ENCODE measurements at places on chromosomes 7 and 10.

DNA sequence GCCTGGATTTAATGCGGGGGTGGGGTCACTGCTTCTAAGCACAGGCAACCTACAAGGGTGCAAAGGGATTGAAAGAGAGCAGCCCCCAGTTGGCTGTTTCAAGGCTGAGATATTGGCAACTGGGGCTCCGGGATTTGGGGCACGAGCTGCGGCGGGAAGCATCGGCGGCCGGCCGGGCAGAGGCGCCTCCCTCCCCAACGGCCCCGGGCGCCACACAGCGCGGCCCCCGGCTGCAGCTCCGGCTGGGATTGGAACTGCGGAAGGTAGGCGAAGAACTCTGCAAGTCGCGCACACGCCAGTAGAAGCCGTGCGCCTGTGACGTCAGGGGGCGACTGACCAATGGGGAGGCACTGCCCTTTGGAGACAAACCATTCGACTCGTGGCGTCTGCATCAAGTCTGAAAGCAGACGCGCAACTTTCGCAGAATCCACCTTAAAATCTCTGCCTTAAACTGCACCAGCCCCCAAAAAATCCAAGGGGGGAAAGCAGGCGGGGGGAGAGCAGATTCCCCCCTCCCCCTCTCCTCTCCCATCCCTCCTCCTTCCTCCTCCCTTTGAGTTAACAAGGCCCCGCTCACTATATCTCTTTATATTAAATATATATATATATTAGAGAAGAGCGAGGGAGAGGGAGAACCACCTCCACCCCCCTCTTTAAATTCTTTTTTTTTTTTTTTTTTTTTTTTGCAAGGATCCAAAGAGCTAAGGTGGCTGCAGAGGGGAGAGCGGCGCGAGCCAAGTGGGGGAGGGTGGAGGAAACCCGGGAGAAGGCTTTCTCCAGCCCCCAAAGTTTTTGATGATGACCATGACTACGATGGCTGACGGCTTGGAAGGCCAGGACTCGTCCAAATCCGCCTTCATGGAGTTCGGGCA lies at the start of gene DLX6:
Gene DLX6, plus strand, starts transcription at position 371 of the 872 bp plus-strand sequence. Its CDS starts 425 bp downstream, at position 796.
- peak; percentile 84 for DNase-seq

- DNase-seq: no peak
These were observed 17.4 kb downstream of the DLG5 start for GRCh38 chr10:77909021-77909748.

GRCh38 chr7:102413091-102413490 lies 16.9 kb downstream of the PRKRIP1 start:
- DNase-seq: no peak

- no peak for DNase-seq
These were observed 105.1 kb downstream of the GATA3 start for GRCh38 chr10:8159341-8160165.

DNA sequence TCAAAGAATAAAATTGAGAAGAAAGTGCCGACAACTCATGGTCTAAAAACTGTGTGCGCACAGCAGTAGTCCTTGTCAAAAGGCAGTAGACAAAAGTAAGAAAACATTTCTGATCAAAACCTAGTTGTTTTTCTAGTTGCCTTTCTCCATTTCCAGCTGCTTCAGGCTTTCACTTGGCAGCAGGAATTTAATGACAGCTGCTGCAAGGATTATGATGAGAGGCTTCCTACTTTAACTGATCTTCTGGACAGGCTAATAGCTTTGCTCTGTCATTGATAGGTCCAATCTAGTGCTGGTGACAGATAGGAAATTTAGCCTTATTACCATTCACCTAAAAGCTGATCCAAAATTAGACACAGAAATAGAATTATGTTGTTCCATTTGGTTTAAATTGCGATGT lies 110.7 kb upstream of the SEMA3C start:
- no peak for DNase-seq

- DNase-seq: no peak
These were observed 745.2 kb downstream of the AUTS2 start for GRCh38 chr7:70343519-70343918.

DNA sequence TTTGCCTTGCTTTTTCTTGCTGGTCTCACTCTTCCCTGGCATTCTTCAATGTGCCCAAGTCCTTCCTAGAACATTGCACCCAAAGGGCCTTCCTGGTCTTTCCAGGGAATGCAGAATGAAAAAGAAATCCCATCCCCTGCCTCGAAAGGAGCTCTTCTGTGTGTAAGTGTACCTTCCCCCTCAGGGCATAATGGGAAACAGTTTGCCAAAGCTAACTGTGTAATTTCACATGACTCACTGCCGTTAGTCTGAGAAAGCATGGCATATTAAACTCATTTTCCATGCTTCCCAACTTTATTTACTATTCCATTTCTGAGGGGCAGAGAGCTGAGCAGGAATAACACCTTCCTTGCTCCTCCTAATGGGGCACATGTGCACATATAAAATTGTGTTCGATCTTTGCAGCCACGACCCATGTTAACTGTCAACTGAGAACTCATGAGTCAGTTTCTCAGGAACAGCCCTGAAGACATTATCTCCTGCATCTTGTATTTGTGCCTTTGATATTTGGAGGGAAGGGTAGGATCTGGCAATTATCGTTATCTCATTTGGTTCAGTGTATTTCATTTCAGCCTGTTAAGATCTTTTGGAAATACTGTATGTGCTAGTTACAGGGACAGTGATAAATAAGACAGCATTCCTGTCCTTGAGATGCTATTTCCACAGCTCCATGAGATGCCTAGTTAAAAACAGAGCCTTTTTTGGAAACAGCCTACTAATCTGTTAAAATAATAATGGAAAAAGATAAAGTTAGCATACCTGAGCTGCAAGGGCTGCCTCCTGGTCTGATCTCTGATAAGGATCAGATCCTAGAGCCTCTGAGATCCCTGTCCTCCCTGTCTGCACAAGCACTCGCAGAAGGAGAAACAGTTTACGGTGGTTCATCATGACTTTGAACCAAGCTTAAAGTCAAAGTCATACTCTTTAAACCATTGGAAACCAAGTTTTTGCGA lies 42.3 kb downstream of the IKZF1 start:
- DNase-seq: no peak

DNA sequence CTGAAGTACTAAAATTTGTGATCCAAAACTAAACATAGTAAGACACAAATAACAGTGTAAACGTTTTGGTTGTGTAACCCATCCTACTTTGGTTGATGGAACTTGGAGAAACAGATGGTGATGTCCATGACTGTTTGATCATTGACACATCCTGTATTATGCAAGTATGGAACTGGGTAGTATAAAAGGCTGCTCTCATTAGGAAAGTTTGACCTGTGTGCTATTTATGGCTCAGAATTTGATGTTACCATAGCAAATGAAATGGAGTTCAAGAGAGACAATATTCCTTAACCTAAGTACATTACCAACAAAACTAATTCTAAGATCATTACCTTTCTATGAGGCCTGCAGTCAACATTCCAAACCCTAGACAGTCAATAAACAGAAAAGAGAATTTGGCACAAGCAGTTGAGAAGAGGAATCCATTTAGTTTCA lies 39.9 kb downstream of the DKK1 start:
- DNase-seq: no peak

DNA sequence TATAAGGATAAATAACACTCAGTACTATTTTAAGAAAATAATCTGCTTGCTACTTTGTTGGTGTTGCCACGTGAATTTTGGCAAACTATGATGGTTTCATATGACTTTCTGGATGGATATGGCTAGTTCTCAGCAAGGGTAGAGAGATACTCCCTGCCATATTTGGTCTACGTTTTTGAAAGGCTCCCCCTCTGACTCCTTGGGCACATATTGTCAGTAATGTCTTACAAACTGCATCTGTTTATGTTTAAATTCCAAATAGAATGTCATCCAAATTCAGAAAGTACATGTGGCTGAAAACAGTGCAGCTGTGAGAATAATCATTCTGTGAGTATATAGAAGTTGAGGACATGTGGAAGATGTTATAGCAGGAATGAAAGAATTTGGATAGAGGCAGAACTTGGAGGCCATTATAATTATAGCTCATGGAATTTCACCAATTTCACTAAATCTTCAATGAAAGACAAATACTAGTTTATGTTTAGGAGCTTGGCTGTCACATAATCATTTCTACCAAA lies 107.8 kb downstream of the SRI start:
- no peak for DNase-seq

DNA sequence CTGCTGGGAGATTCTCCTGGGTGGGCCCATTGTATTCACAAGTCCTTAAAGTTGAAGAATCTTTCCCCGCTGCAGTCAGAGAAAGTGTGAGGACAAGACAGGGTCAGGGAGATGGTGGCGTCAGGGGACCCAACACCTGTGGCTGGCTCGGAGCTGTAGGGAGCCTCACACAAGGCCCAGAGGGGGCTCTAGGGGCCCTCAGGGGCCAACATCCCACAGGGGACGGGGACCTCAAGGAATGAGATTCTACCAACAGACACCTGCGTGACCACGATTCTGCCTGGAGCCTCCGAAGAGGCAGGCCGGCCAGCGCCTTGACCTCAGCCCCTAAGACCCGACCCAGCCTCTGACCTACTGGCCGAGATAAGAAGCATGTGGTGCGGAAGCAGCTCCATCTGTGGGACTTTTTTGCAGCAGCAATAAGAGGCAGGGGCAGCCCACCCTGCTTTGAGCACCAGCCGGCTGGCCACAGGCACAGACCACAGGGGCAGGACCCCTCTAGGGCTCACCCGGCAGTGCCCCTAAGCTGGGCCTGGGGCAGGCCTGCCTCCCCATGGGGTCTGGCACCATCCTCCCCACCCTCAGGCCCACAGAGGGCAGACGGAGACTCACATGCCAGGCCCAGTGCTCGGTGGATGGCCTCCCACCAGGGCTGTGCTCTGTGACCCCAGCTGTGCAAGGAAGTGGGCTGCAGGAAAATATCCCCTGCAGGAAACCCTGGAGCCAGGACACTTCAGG lies 13.2 kb downstream of the RASGEF1A start:
- no peak for DNase-seq

DNA sequence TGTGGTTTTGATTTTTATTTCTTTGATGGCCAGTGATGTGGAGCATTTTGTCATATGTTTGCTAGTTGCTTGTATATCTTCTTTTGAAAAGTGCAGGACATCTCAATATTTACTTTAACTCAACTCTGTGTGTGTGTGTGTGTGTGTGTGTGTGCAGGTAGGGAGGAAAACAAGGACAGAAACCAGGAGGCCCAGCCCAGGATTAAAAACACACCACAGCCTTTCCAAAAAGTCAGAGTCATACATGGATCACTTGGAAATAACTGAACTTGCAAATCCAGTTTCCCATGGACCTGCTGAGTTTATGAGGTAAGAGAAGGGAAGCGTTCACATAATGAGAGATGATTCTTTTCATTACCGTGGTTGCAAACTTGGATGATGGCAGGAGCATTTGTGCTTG lies 189.9 kb upstream of the LYZL1 start:
- no peak for DNase-seq

GRCh38 chr10:99235658-99236626 lies at the start of gene HPSE2:
Gene HPSE2, minus strand, starts transcription at chr10:99235852.
- no peak for DNase-seq

DNA sequence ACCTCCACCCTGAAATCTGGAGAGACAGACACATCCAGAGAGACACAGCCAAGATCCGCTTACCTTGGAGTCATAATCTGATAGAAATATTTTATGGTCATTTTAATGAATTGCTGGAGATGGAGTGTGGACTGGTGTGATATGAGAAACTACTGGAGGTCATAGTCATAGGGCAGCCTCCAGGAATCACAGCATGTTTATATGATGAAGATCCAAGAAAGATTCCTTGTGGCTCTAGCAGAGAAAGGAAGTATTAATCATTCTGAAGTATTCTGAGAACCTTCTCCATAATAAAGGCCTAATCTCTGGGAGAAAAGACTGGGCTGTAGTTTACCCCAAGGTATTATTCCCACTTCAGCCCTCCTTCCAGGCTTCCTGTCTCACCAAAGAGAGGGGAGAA lies 38.0 kb downstream of the POLR1F start:
- no peak for DNase-seq

DNA sequence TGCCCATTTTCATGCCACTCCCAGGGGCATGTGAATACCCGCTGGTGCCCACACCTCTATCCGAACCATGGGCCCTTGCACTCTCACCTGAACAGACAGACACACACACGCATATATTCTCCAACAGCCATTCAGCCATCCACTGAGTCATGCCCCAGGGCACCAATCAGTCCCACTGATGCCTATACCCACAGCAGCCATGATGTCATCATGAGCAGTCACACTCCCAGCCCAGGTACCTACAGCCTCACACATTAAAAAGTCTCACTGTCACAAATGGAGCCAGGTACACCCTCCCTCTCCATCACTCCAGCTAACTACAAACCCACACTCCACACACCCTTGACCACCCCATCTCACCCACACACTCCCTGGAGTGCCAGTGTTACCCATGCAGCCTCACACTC lies 12.2 kb downstream of the VSIR start:
- DNase-seq: no peak

DNA sequence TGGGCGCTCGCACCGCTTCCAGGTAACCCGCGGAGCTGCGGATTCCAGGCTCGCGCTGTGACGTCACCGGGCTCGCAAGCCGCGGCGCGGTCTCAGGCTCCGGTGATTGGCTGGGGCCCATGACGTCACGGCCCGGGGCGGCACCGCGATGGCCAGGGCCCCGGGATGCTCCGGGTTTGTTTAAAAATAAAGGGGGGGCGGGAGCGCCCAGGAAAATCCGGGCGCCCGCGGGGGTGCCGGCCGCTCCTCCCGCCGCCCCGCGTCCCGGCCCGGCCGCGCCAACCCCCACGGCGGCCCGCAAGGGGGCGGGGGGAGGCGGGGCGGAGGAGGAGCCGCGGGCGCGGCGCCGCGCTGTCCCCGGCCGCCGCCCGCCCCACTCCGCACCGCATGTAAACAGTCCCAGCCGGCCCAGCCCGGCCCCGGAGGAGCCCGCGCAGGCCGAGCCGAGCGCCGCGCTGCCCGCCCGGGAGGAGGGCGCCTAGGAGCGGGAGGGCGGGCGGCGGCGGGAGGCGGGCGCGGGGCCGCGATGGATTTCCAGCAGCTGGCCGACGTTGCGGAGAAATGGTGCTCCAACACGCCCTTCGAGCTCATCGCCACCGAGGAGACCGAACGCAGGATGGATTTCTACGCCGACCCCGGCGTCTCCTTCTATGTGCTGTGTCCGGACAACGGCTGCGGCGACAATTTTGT lies at the start of gene MTURN:
Gene MTURN, plus strand, starts transcription at position 376 of the 690 bp plus-strand sequence. Its CDS starts 151 bp downstream, at position 527.
- DNase-seq: peak; percentile 70

- DNase-seq: no peak
These were observed 136.4 kb downstream of the WNT2 start for GRCh38 chr7:117186218-117187010.

DNA sequence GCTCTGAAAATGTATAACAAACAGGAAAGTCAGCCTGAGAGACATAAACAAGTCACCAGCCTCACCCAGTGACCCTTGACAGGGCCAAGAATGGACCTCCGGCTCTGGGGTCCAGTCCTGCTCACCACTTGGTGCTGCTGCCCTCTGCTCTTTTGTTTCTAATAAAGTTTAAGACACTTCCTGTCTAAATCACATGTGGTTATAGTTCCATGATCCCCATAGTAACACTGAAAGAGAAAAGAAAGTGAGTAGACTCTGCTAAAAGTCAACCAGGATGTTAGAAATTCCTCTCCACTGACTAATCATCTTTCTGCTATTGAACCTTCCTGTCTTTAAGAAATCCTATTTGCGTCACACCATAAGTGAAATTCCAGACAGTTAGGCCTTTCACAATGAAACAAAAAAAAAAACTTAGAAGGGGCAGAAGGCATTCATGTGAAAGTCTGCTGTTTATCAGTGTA lies 179.2 kb upstream of the BET1 start:
- DNase-seq: no peak

Data from caudate nucleus (tissue), 63 donors.